IPS DF 6.9 (cell line): ENCODE measurements at places on chromosomes 1 and 21.

DNA sequence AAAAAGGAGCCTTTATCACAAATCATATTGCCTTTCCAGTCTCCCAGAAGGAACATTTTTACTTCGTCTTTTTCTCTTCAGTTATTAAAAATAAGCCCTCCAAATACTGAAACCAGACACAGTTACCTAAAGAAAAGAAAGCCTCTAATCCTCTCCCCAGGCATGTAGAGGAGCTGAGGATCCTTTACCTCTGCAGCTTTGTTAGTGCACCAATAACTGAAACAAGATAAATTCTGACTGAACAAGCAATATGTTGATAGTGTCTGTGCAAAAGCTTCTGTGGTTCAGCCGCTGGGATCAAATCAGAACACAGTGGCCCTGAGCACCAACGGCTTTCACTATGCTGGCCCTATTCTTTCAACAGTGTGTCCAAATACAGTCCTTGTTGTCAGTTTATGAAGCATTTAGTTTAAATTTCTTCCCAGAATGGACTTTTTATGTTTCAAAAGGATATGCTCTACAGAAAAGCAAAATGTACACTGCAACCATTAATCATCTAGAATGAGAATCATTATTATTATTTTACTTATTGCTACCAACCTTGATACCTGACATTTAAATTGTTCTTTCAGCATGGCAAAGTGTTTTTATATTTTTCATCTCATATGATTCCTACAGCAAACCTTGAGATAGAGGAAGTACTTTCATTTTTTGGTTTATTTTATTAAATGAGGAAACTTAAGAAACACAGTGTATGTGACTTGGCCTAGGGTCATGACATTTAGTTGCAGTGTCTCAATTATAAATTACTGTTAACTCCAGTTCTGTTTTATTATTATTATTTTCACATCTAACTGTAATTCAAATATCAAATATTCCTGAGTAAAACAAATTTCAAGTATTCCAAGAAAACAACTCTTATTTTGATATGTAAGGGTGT, 217.9 kb downstream of the NEGR1 start:
- DNase-seq, result no peak

DNA sequence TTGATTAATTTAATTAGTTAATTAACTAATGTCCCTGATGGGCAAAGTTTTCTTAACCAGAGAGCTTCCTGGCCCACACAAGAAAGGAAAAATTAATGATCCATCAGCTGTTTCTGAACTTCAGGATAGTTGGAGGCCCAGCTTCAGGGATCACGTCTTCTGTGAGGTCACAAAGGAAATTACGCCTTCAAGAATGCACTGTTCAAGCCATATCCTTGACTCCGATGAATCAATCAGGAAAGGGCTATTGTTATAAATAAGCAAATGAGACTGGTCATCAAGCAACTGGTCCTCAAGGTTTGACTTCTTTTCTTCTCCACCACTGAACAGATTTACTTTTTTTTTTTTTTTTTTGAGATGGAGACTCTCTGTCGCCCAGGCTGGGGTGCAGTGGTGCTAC, 40.6 kb downstream of the TCP10L start:
- no peak for DNase-seq

GRCh38 chr21:28723646-28724045, 269.0 kb downstream of the LTN1 start:
- no peak for DNase-seq

DNA sequence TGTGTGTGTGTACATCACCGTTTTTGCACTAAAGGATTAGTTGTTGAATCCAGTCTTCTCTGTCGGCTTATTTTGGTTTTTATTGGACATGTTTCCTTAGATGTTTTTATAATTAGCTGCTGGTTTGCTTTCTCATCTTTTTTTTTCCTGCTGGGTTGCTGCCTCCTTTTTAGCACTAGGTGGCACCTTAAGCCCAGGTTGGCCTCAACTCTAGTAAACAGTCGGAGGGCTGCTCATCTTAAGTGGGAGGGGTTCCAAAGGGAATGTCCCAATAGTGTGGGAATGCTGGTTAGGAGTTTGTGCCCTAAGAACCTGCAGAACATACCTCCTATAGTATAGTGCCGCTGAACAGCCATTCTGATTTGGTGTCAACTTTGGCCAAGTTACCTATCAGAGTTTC, 570.1 kb upstream of the CXADR start:
- DNase-seq, result peak; percentile 20

- DNase-seq, result no peak
Observed at GRCh38 chr1:25875154-25875855, at the start of gene PAQR7. Gene PAQR7 (minus strand): TSS chr1:25875708. CDS start chr1:25863839, 11,869 bp downstream.

GRCh38 chr1:40944326-40944725, 35.2 kb upstream of the CTPS1 start:
- no peak for DNase-seq

DNA sequence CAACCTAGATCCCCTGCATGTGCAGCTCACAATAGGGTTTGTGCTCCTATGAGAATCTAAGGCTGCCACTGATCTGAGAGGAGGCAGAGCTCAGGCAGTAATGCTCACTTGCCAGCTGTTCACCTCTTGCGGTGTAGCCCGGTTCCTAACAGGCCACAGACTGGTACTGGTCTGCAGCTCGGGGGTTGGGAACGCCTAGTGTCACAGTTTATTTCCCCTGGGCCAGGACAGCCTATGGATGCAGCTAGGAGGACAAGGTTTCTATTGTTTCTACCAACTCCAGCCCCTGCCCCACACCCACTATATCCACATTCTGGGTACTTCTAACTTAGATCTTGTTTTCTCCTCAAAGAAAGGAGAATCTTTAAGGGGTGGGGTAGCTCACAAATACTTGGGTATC, 58.7 kb upstream of the PRRC2C start:
- DNase-seq, result no peak

DNA sequence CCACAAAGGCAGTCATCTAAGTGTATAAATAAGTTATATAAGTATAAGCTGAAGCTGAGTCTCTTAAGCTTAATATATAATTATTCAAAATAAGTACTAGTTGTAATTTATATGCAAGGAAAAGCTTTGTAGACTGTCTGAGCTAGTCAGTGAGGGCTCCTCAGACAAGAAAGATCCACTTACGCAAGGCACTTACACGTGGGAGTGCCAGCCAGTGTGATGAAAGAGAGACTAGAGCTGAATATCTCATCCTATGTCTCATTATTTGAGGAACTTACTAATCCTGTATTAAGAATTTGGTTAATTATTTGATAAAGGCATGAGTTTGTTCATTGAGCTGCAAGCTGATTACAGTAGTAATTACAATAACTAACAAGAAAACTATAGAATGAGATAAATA, 146.9 kb downstream of the PDE4B start:
- no peak for DNase-seq

- no peak for DNase-seq
Observed at GRCh38 chr1:69661686-69662085, 94.0 kb downstream of the LRRC7 start.

DNA sequence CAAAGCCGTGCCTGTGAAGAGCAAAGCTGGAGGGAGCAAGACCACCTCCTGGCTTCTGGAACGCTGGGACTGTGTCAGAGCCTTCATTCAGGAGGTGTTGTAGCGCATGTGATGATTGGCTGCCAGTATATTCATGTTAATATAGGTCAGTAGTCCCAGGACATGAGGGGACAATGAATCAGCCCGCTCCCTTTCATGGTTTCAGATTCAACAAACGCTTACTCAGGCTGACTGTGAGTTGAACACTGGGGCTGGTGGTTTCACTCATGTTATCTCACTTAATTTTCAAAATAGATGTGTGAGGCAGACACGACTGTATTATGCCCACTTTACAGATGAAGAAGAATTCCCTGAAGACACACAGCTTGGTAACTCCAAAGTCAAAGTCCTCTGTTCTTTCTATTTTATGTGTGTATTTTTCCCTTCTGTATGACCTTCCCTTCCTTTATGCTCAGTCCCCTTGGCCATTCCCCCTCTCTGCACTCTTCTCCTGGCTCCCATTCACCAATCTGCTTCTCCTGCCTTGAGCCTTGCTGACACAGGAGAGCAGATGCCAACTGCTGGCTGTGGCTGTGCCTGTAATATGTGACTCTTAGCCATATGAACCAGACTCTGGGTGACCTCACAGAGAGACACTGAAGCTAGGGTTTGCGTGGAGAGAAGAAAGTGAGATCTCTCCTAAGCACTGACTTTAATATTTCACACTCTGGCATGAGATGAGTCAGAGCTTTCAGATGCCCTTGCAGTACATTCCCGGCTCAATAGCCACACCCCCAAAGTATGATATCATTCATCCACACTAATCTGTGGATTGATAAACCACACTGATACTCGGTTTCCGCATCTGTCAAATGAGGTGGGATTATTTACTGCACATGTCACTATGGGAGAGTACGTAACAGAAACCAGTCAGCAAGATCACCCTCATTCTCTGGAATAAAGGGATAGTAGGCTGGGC, 31.4 kb upstream of the KIRREL1 start:
- DNase-seq, result no peak

- DNase-seq, result no peak
Observed at GRCh38 chr1:211648336-211648735, 27.1 kb downstream of the NEK2 start.

- no peak for DNase-seq
Observed at GRCh38 chr1:92910081-92910480, 51.2 kb downstream of the DIPK1A start.

- DNase-seq, result no peak
Observed at GRCh38 chr1:12144236-12144635, 22.6 kb upstream of the TNFRSF1B start.

- no peak for DNase-seq
Observed at GRCh38 chr1:200780545-200781369, 42.1 kb downstream of the CAMSAP2 start.

GRCh38 chr1:86546787-86547221, at the start of gene CLCA4:
Gene CLCA4 (plus strand): TSS chr1:86547078. CDS start chr1:86547120, 42 bp downstream.
- no peak for DNase-seq

- DNase-seq, result no peak
Observed at GRCh38 chr1:95017775-95018174, 55.0 kb downstream of the ALG14 start.

- DNase-seq, result no peak
Observed at GRCh38 chr1:235502601-235503402, 1.4 kb downstream of the B3GALNT2 start.

DNA sequence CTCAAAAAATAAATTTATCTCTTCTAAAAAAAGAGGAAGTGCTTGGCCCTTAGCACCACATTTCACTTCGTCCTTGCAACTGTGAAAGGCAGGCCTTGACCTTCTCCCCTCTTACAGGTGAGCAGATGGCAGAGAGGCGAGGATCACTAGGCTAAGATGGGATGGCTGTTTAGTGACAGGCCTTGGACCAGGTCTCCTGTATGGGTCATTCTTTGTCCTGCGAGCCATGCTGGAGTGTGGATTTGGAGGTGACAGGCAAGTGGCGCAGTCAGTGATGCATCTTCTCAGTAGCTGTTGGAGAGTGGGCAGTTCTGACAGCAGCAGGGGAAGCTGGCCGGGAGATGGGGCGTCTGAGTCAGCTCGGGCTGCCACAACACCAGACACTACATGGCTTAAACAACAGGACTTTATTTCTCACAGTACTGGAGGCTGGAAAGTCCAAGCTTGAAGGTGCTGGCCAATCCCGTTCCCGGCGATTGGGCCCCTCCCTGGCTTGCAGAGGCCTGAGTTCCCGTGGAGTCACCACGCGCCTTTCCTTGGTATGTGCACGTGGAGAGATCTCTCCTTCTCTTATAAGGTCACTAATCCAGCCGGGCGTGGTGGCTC, 16.5 kb downstream of the SLC27A3 start:
- DNase-seq, result no peak

GRCh38 chr1:17553975-17554700, 14.6 kb downstream of the ARHGEF10L start:
- no peak for DNase-seq

DNA sequence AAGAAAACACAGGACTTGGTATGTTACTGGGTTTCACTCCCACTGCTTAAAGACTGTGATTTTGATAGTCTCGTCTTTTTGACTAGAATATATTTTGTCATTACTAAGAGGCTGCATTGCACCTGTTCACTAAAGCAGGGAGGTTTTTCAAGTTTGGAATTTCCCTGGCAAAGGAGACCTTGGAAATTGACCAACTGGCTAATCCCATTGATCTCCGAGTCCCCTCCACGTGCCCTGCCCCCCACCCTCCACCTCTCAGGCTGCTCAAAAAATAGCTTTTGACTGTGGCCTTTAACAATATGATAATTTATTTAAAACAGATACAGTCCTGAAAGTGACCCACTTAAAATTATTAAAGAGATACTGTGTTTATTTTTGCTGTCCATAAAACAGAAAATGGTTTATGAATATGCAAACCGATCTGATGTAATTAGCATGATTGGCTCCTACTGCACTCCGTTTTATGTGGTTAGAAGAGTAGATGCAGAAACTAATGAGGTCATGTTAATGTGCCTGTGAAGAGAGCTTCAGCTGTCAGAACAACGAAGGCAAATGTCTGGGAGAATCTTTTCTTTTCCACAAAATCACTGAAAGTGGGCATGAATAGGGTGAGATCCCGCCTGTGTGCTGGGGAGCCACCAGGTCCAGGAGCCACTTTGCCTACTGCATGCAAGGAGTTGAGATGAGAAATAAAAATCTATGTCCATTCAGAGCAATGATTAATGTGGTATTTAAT, 361.5 kb downstream of the RRAGC start:
- DNase-seq, result no peak

GRCh38 chr1:20684651-20685050, 23.5 kb upstream of the DDOST start:
- no peak for DNase-seq

GRCh38 chr1:19088717-19089442, 121.2 kb downstream of the UBR4 start:
- no peak for DNase-seq

GRCh38 chr1:221740993-221741702, 741 bp downstream of the DUSP10 start:
- no peak for DNase-seq

GRCh38 chr21:26982767-26983166, 15.9 kb upstream of the ADAMTS5 start:
- DNase-seq, result no peak

GRCh38 chr1:201933840-201934430, 12.4 kb downstream of the LMOD1 start:
- DNase-seq, result no peak

GRCh38 chr1:151457911-151458801, 1.1 kb downstream of the POGZ start:
- DNase-seq, result no peak

DNA sequence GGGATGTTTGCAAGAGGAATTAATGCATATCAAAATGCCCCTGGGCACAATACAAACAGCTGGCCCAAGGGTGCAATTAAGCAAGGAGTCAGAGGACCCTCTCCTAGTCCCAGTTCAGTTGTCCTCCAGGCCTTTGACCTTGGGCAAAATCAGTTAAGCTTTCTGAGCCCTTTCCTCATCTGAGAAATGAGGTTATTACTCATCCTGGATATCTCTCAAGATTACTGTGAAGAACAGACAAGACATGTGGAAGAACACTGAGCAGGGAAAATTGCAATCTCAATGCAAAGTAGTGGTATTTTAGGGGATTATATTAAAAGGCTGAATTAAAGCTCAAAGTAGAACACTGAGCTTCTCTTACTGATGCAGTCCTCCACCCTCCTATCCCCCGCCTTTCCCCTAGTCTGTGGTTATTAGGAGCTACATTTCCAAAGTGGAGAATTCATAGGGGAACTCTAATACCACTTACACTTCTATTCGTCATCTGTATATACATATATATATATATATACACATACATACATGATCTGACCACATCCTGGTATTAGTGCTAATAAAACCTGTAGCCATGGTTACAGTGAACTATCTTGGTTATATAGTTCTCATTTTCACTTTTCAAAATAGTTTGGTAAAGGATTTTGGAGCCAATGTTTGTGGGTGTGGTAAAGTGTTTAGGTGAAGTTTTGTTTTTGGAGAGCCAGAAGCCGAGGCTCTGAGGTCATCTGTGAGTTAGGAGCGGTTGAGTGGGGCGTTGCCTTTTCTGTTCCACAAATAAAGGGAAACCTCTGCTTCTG, 18.1 kb downstream of the KIAA0040 start:
- no peak for DNase-seq
